ENCODE measurements at places on chromosomes 5 and 9.

- DNase-seq: no peak
Measured at GRCh38 chr9:76018761-76019160, 128.3 kb downstream of the PCSK5 start.

GRCh38 chr5:111857623-111858022, 100.6 kb upstream of the NREP start:
- DNase-seq: peak; percentile 37

DNA sequence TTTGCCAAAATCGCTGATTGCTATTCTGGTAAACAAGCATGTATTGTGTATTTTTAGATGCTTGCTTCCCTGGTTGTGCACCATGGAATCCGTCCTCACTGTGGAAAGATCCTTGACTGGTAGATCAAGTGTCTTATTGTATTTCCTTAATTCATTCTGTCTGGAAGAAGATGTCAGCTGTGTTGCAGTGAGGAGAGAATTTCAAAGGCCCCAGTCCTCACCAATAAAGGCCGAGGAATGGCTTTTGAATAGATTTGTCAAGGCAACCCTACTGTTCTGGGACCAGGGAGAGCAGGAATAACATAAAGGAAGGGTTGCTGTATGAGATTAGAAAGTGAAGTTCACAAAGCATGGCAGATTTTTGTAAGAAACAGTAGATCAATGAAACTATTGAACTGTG, 36.2 kb upstream of the POU5F2 start:
- DNase-seq: no peak

GRCh38 chr5:135156337-135156714, 122.3 kb upstream of the PITX1 start:
- DNase-seq: no peak
